Stimulated activated CD4-positive, alpha-beta T cell treated with anti-CD3 and anti-CD28 coated beads, Interleukin-12 subunit alpha, Interleukin-12 subunit beta, amount 100 ng/mL, for 48 hours (primary cell): ENCODE measurements at places on chromosomes 4 and X.

DNA sequence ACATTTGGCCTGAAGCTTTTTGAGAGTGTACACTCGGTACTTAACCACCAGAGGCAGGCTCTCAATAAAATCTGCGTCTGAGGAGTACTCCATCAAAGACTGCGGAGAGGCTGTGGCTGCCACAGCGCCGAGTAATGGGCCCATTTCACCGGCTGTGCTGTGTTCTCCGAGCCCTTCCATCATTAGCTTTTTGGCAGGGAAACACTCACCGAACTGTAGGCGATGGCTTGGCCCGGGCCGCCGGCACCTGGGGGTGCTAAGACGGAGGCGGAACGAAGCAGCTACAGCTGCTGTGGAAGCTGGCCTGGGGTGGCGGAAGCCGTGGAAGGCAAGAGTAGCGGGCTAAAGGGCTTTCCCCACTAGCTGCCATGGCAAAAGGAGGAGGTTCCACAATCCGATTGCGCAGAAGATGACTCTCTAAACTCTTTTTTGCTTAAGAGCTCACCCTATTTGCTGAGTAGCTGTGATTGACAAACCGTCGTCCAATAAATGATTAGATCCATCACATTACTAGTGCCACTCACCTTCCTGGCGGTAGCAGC is 48.5 kb upstream of the PABPC1L2A start:
- DNase-seq = no peak

- DNase-seq = no peak
Observed at GRCh38 chr4:53040459-53040815, 178.3 kb downstream of the RASL11B start.

DNA sequence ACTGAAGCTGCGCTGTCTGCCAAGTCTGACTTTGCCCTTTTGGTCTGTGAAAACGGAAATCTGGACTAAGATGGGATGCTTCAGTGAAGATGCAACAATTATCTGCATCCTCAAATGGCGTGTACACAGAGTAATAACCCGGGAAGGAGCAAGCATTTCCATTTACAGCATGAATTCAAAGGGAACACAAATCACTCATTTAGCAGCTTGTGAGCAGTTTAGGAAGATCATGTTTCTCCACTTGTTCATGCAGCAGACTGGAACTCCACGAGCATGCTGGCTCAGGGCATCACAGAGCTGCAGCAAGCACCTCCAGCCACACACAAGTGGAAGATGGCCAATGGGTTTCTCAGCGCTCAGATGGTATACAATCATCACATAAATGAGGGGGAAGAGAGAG is 175.5 kb downstream of the NLGN4X start:
- DNase-seq = no peak

DNA sequence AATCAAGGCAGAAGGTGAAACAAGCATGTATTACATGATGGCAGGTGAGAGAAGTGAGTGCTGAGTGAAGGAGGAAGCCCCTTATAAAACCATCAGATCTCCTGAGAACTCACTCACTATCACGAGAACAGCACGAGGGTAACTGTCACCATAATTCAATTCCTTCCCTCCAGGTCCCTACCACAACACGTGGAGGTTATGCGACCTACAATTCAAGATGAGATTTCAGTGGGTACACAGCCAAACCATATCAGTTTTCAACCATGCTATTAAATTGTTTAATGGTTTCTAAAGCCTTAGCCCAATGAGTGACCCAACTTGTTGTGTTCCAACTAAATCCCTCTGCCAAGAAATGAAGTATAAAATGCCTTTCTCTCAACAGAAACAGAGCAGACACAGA is 519.8 kb downstream of the GBA3 start:
- no peak for DNase-seq

GRCh38 chrX:133639726-133640125 is 224.4 kb upstream of the GPC4 start:
- no peak for DNase-seq

GRCh38 chr4:168527560-168527959 is 30.7 kb downstream of the PALLD start:
- DNase-seq = no peak

- DNase-seq = no peak
Observed at GRCh38 chr4:76689145-76689817, 208.7 kb downstream of the SOWAHB start.

GRCh38 chrX:13966793-13967125 is 62.9 kb downstream of the GEMIN8 start:
- DNase-seq = no peak

- no peak for DNase-seq
Observed at GRCh38 chr4:184273166-184274147, 55.8 kb upstream of the ENPP6 start.

- no peak for DNase-seq
Observed at GRCh38 chr4:145414841-145415240, 66.8 kb upstream of the SMAD1 start.

DNA sequence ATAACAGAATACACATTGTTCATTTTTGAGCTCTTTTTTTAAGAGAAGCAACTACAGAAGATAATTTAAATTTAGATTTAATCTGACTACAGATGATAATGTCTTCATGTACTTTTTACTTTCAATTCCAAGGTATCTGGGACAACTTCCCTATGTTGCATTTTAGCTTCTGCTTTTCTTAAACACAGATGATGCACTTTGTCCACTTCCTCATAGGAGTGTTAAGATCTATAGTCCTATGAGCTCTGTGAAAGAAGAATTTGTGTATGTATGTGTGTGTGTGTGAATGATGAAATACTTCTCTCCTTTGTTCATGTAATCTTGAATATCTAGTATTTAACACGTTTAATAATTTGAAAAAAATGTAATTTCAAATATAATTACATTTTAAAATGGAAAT is 5.3 kb upstream of the FHIP1A start:
- DNase-seq = no peak

DNA sequence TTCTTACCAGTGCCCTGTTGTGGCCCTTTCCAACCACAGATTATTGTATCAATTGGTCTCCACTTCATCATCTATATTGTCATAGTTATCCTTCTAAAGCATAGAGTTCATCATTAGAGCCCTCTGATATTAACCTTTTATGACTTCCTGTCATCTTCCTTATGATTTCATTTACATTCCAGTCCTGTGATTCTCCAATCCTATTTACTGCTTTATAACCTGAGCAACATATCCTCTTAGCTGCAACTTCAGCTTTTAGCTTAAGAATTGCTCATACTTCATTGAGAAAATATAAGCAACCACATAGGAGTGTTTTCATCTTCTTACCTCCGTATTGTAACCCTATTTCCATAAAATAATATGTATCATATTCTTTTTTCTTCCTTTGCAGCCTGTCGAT is 252.6 kb upstream of the CENPE start:
- DNase-seq = no peak

- no peak for DNase-seq
Observed at GRCh38 chr4:140931911-140932310, 175.7 kb upstream of the TBC1D9 start.

DNA sequence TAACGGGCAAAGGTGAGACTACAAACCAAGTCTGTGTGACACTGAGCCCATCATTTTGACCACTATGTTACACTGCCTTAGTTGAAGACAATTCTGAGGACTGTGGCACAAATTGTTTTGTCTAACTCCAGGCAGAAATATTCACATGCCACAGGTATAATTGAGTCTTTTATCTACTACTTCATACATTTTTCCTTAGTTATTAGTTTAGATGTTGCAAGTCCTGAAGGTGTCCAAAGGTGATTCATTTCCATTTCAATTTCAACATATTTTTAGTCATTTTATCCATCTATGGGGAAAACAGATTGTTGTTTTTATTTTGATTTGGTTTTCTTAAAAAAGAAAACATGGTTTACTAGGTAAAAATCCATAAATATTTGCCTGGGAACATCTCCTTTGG is 341.7 kb upstream of the SMIM31 start:
- DNase-seq = no peak

- no peak for DNase-seq
Observed at GRCh38 chr4:6126971-6127745, 73.2 kb downstream of the JAKMIP1 start.

DNA sequence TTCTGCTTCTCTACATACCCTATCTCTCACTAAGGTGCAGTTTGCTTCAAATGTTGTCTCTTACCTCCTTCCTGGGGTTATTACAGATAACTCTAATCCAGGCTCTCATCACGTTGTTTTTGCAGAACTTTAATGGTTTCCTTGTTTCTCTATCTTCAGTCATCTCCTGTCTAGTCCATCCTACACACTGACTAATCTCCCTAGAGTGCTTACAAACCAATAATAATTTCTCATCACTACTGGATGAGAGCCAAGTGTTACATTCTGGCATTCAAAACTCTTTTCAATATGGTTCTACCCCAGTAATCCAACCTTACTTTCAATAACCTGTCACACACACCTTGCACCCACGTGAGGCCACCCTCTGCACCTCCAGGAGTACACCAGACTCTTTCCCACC is 86.1 kb downstream of the SYNPO2 start:
- no peak for DNase-seq

DNA sequence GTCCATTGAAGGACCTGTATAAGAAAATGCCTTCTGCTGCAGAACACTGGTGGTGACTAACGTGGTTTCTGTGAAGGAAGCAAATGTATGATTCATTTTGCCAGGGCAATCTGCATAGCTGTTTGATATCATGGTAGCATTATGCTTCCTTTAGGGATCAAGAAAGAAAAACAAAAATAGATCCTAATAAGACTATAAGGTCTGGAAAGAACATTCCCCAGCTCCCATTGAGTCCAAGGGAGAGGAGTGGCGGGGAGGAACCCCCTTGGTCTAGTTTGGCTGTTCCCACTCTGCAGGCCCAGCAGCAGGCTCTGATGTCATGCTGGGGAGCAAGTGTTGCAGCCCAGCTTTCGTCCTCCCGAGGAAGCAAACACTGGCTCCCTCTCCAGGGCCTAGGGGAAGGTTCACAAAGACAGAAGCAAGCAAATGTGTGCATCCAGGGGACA is 154.5 kb upstream of the GALNT7 start:
- DNase-seq = no peak

DNA sequence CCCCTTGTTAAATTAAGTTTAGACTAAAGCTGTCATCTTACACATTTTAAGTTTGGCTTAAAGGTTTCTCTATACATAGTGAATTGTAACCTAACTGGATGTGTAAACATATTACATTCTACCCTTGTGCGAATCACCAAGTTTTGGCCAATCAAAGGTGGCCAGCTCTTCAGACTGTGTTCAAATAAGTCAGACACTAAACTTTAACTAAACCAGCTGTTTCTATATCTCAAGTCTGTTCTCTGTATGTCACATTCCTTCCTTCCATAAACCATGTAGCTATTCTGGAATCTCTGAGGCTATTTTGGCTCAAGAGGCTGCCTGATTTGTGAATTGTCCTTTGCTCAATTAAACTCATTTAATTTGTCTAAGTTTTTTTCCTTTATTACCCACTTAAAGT is 6.7 kb downstream of the SULT1B1 start:
- no peak for DNase-seq

DNA sequence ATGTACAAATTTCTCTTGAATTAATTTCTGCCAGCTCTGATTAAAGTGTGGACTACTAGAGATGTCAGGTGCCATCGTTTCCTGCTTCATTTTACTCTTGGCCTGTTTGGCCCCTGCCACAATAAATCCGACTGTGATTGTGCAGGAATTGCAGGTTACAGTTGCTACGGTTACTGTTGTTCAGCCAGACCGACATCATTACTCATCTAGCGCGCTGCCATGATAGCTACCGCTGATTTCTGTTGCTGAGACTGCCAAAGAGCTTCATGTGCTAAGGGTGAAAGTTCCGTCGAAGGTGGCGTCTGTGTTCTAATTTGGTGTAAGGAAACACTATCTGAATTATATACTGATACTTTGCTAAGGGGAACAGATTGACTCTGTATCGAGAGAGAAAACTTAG is 22.1 kb downstream of the SLIT2 start:
- no peak for DNase-seq

- DNase-seq = no peak
Observed at GRCh38 chr4:75063433-75063832, 130.5 kb downstream of the PARM1 start.

GRCh38 chr4:10567766-10568165 is 110.5 kb upstream of the ZNF518B start:
- DNase-seq = no peak

GRCh38 chr4:142550965-142551364 is 295.1 kb downstream of the INPP4B start:
- no peak for DNase-seq

DNA sequence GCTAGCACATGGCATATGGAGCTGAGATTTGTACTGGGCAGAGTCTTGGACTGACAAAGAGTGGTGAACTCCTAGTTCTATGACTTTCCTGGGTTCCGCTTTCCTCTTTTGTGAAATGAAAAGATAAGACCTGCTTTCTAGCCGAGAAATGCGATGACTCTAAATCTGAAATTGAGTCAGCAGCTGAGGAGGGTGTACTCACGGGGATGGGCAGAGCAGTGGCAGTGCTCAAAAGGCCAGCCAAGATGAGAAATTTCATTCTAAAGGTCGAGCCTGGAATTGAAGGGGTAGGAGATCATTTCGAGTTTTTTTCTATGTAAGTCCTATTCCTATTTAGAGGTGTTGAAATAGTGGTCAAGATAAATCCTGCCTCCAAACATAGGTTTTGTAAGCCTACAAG is 47.0 kb downstream of the NUDT9 start:
- no peak for DNase-seq

DNA sequence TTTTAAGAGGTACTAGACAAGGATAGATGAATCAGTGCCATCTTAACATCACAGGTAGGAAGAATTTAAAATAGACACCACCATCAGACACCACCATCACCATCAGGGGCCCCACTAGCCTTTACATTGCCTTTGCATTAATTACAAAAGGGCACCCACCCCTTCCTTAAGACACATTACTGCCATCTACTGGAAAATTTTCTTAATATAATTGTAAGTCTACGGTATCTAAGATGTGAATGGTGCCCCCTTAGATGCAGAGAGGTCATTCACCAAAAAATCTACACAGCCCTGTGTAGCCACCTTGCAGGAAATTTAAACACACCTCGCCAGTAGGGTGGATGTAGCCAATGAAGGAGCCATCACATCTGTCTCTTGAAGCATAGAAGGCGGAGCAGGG is 184.1 kb downstream of the MID1IP1 start:
- no peak for DNase-seq

- no peak for DNase-seq
Observed at GRCh38 chr4:85756938-85757337, 282.0 kb downstream of the ARHGAP24 start.
